ENCODE measurements at places on chromosomes 1 and 21. TPM values are rescaled to one million over a fixed set of nuclear protein-coding genes. Genes with fewer than 3 reads are reported as not detected.

GRCh38 chr1:78607944-78608343 lies 12.3 kb upstream of the IFI44L start:
- DNase-seq, result no peak

DNA sequence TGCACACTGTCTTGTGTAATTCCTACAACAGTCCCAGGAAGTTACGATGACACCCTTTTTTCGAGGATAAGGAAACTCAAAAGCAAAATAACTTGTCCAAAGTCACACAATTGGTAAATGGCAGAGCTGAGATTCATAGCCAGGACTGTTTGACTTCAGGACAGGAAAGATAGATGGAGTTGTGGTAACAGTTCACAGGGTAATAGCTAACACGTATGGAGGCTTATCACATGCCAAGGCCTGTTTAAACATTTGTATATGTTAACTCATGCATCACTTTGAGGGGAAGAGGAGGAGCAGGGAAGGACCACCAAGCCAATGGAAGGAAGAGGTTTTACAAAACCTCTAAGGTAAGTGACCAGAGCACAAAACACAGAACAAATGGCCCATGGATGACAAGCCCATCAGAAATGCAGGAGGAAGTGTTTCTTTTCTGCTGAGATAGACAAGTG lies 2.8 kb downstream of the DHCR24 start:
- no peak for DNase-seq

DNA sequence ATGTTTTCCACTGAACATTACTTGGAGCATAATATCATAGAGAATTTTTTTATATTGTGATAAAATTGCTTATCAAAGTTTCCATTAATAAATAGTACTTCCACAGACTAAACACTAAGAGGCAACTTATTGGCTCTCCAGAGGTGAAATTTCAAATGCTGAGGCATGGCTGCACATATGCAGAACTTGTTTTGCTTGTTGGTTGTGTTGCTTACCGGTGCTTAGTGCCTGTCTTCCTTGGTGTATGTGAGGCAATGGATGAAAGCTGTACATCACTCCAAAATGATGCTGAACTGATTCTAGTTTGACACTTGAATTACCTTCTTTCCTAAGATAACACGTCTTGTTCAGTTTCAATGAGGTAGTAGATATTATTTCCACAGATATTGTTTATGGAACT lies 29.8 kb upstream of the GPR52 start:
- DNase-seq, result no peak

- DNase-seq, result no peak
Observed at GRCh38 chr1:62800825-62801306, 16.9 kb downstream of the ATG4C start.

- no peak for DNase-seq
Observed at GRCh38 chr1:212346601-212347000, 61.4 kb downstream of the PPP2R5A start.

- DNase-seq, result no peak
Observed at GRCh38 chr1:169236880-169237279, 130.4 kb downstream of the ATP1B1 start.

- DNase-seq, result no peak
Observed at GRCh38 chr1:11179125-11179524, 10.0 kb upstream of the ANGPTL7 start.

GRCh38 chr21:39980241-39980820 lies 113.1 kb downstream of the PCP4 start:
- no peak for DNase-seq

- DNase-seq, result no peak
Observed at GRCh38 chr1:29879217-29879616, 642.9 kb downstream of the PTPRU start.

DNA sequence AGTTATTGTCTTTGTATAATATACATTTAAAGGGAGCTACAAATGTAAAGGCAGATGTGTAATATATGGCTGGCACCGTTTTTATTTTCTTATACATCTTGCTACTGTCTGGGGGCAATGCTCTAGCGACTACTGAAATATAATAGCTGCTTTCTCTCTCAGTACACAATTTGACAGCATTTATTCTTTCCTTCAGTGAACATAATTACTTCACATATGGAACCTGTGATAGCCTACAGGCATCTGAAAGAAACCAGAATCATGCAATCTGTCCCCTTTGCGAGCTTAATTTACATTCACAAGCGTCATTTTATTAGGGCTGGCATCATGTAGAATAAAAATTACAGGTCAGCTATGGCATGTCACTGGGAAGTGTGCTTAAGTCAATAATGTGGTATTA lies 557.5 kb upstream of the PTBP2 start:
- no peak for DNase-seq

- DNase-seq, result no peak
Observed at GRCh38 chr1:198730952-198731351, 92.1 kb downstream of the PTPRC start.

DNA sequence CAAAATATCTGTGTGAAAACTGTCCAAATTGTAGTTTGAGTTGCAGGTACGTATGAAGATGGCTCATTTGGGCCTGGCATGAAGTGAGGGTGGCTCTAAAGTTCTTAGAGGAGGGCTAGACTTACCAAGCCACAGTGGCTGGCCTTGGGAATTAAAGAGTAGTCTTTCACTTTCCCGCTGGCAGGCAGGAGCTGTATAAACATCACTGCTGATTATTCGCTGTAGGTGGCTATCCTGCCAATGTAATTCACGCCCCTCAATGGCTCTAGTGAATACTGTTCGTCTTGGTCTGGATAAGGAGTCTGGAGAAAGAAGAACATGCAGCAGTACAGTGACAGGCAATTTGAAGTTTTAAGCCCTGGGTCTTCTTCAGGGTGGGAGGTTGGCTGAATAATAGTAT lies 31.0 kb downstream of the UROD start:
- DNase-seq, result no peak

- no peak for DNase-seq
Observed at GRCh38 chr1:114458237-114458777, 52.7 kb downstream of the TRIM33 start.

GRCh38 chr1:59045636-59046035 lies 251.3 kb upstream of the FGGY start:
- DNase-seq, result no peak

- no peak for DNase-seq
Observed at GRCh38 chr1:230992100-230992774, 13.3 kb downstream of the ARV1 start.

GRCh38 chr1:8241417-8242014 lies 76.4 kb upstream of the SLC45A1 start:
- no peak for DNase-seq

DNA sequence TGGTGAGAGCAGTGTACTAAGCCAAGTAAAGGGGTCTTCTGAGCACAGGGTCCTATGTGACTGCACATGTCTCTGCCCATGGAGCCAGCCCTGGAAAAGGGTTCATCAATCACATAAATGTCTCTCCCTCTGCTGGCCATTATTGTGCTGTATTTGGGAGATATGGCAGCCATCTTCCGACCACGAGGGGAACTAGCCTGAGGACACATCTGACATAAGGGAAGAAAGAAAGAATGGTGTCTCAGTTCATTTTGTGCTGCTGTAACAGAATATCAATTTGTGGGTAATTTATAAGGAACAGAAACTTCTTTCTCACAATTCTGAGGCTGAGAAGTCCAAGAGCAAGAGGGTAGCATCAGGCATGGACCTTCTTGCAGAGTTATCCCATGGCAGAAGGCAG lies 55.1 kb upstream of the GJA5 start:
- no peak for DNase-seq

DNA sequence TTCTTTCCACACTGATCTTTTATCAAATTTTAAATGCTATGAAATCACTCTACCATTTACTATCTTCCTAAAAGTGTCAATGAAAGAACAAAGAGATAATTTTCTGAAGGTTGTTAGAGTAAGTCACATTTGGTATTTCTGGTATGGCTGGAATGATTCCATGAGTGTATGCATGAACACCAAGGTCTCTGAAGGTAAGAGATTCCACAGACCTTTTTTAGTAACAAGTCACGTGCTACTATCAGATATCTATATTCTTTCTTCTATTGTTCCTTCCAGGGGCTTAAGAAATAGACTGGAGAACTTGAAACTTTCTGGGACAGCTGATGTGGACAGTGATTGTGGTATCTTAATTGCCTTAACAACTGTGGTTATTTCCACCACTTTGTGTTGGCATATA lies 265.0 kb downstream of the SDCCAG8 start:
- no peak for DNase-seq

DNA sequence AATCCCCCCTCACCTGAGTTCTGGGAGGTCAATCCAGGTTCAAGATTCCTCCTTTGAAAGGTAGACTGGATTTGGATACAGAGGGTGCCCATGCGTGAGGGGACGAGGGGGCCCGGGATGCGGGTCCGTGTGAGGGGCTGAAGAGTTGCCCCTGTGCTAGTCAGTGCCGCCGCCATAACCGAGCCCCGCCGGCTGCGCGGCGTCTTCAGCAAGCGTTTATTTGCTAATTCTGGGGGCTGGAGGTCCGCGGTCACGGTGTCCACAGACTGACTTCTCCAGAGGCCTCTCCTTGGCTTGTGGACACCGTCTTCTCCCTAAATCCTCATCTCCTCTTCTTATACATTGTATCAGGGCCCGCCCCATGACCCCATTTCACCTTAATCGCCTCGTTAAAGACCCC lies 20.9 kb upstream of the SAMD11 start:
- DNase-seq, result no peak

- no peak for DNase-seq
Observed at GRCh38 chr1:92859400-92860039, 27.7 kb downstream of the RPL5 start.

DNA sequence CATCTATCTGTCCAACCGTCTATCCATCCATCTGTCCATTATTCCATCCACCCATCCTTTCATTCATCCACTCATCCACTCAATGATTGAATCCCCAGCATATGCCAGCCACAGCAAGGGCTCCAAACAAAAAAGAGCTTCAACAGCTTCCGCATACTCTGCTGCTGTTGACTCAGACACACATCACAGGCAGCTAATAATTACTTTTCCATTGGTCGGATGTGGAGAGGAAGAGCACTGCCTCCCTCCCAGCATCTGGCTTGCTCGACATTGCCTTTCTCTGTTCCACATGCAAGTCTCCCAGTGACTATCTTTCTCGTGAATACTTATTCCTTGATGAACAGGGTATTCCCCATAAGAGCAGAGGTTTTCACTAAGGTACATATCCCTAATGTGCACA lies 176.5 kb downstream of the HIVEP3 start:
- no peak for DNase-seq

DNA sequence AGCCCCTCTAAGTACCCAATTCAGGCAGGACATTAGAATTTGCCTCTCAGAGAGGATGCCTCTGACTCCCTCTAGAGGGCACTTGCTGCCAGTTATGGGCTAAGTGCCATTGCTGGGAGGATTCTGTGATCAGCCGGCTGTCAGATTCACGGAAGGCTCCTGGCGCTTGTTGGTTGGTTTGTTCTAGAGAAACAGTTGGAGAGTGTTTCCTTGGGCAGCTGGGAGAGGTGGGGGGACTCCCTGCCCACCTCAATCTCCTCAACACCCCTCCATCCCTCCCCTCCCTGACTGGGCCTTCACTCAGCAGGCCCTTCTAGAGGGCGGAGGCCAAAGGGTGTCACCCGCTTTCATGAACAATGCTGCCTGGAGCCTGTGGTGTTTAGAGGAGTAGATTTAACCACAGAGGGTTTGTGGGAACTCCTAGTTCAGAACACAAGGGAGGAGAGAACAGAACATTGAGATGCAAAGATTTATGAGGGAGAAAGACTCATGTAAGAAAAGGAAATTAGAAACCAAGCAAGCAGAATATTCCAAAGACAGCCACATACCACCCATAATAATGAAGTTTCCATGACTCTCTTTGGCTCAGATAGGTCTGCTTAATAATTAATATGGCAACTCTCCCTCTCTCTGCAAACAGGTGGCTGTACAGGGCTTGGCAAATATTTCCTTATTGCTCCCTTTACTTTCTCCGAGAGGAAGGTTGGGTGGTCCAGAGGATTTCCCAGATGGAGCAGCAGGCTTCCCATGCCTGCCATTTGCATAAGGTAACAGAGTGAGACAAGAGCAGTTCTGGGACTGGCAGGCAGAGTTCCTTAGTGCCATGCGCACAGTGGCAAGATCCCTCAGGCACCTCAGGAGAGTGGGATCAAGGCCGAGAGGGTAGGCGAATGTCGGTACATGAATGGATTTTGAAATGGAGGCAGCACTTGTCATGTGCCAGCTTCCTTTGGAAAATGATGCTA lies 30.0 kb upstream of the ACP6 start:
- DNase-seq, result no peak

GRCh38 chr21:21148009-21148408 lies 149.8 kb downstream of the NCAM2 start:
- DNase-seq, result no peak

- DNase-seq, result no peak
Observed at GRCh38 chr1:234727018-234727940, 117.3 kb upstream of the IRF2BP2 start.

- no peak for DNase-seq
Observed at GRCh38 chr21:35924714-35925301, 135.5 kb downstream of the SETD4 start.

- no peak for DNase-seq
Observed at GRCh38 chr1:168190403-168190802, 11.6 kb downstream of the TIPRL start.

- DNase-seq, result no peak
Observed at GRCh38 chr1:75967719-75968118, 35.5 kb upstream of the ASB17 start.

DNA sequence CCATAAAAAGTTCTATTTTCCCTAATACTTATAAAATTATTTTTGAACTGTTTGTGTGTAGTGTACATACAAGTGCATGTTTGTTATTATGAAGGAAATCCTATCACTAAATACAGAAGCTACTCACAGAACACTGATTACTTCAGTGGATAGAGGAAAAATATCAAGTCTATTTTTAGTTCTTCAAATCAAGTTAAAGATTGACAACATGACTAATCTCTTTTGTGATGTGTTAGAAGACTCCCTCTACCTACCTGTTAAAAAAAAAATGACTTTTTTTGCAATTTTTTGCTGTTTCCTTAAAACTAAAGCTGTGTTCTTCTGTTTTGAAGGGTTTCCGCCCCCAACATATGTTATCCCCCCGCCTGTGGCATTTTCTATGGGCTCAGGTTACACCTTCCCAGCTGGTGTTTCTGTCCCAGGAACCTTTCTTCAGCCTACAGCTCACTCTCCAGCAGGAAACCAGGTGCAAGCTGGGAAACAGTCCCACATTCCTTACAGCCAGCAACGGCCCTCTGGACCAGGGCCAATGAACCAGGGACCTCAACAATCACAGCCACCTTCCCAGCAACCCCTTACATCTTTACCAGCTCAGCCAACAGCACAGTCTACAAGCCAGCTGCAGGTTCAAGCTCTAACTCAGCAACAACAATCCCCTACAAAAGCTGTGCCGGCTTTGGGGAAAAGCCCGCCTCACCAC lies 45.5 kb downstream of the NCF2 start:
- DNase-seq, result peak; percentile 19

- DNase-seq, result no peak
Observed at GRCh38 chr21:31410499-31411131, 66.6 kb upstream of the TIAM1 start.

OR14K1 gene
- not detected for polyA plus RNA-seq

CR1 gene
- polyA plus RNA-seq, result 18.2 TPM

BRINP2 gene
- polyA plus RNA-seq, result 0.17 TPM

TPTE gene
- not detected for polyA plus RNA-seq

RSPH1 gene
- 11.4 TPM for polyA plus RNA-seq

HSD11B1 gene
- 0.23 TPM for polyA plus RNA-seq

ILDR2 gene
- polyA plus RNA-seq, result 12.2 TPM

TMOD4 gene
- 0.75 TPM for polyA plus RNA-seq

CHIA gene
- not detected for polyA plus RNA-seq

DCDC2B gene
- polyA plus RNA-seq, result 2.4 TPM

ERMAP gene
- polyA plus RNA-seq, result 23.2 TPM

DMRTA2 gene
- not detected for polyA plus RNA-seq

SCNM1 gene
- 40.4 TPM for polyA plus RNA-seq

KRTAP10-9 gene
- polyA plus RNA-seq, result not detected

Measured in left renal cortex interstitium (tissue), 4 donors.